ENCODE measurements at places on chromosomes 4 and X.

DNA sequence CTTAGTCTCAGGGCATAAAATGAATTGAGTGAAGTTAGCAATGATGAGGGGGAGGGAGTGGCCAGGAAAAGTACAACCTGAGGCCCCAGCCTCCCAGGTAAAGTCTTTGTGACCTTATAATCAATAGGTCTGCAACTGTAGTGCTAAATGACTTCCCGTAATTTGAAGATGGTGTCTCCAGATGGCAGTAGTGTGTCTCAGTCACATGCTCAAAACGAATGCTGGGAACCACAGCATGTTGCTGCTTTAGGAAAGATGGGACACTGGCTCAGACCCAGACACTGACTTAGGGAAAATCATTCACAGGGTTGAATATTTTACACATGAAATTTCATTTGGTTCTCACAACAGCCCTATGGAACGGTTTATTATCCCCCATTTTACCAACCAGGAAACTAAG is 10.3 kb downstream of the SRPX2 start:
- peak; percentile 61 for DNase-seq

- no peak for DNase-seq
Measured at GRCh38 chr4:168859888-168860694, 150.0 kb downstream of the CBR4 start.

DNA sequence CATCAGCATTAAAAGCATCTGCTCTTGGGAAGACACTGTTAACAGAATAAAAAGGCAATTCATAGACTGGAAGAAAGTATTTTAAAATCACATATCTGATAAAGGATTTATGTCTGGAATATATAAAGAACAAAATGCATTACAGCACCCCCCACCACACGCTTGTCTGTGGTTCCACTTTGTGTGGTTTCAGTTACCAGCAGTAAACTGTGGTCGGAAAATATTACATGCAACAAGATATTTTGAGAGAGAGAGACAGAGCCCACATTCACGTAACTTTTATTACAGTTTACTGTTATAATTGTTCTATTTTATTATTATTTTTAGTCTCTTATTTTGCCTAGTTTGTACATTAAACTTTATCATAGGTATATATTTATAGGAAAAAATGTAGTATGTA is 21.2 kb upstream of the PDE6B start:
- DNase-seq, result no peak

DNA sequence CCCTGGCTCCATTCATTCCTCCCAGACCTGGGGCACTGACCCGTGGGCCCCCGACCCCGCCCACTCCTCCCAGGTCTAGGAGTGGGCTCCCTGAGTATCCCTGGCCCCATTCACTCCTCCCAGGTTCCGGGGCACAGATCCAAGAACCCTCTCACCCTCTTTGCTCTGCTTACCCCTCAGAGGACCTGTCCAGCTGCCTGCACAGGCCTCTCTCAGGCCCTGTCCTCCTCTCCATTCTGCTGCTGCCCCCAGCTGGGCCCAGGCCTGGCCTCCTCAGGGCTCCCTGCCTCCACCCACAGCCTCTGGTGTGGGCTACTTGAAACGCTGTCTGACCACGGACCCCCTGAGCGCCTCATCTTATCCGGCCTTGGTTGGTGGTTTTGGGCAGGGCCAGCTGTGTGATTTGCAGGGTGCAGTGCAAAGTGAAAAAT is 217.7 kb upstream of the PSAPL1 start:
- no peak for DNase-seq

DNA sequence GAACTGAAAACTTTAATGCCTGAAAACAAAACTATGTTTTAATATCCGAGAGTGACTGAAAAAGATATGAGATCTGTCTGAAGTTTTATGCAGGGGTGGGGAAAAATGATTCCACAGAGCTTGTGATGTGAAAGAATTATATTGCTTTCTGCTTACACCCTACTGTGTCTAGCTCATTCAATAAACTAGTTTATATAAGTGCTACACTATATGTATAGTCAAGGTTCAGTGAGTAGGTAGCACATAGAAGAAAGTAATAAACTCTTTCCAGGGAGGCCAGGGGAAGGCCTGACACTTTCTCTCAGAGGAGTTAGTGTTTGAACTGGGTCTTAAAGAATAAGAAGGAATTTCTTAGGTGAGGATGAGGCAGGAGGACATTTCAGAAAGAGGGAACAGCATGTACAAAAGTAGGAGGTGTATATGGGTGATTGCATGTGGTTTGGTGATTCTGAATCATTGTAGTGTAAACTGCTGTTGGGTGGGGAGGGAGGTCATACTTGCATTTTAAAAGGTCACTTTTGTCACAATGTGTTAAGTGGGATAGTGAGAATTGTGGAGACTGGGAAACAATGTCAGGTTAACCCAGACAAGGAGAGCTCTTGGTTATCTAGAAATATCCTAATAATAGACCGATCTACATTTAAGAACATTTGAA is 25.1 kb upstream of the TEX13D start:
- DNase-seq, result no peak

DNA sequence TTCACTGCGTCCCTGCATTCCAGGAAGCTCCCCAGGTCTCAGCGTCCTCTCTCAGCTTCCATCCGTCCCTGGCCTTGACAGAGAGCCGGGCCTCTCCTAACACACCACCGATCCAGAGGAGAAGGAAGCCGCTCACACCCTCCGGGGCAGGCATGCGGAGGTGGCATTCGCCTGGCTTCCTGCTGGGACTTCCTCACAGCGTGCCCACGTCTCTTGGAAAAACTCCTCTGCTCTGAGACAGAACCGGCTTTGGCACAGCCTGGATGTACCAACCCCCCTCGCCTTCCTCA is 3.2 kb downstream of the CTAG2 start:
- no peak for DNase-seq

DNA sequence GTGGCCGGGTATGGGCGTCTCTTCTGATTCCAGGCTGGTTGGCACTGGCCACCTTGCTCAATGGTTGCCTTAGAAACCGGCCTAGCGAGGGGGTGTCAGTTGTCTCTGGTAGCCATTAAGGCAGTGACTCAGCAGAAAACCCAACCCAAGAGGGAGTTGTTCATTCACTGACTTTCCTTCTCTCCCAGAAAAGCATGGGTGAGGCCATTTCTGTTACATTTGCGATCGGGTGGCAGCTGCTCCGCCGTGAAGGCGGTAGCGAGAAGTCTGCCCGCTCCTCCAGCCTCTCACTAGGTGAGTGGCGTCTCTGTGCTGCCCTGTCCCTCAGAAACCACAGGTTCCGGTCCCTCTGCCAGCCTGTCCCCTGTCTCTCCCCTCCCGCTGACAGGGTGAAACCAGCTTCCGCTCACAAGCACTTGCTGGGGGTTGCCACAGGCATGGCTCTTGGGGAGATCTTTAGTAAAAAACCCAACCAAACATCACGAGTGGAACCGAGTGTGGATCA is 17.4 kb downstream of the IRAK1 start:
- no peak for DNase-seq

- DNase-seq, result no peak
Measured at GRCh38 chr4:128355305-128355704, 67.7 kb upstream of the PGRMC2 start.

- DNase-seq, result no peak
Measured at GRCh38 chrX:78513971-78514738, 145.0 kb downstream of the RTL3 start.

DNA sequence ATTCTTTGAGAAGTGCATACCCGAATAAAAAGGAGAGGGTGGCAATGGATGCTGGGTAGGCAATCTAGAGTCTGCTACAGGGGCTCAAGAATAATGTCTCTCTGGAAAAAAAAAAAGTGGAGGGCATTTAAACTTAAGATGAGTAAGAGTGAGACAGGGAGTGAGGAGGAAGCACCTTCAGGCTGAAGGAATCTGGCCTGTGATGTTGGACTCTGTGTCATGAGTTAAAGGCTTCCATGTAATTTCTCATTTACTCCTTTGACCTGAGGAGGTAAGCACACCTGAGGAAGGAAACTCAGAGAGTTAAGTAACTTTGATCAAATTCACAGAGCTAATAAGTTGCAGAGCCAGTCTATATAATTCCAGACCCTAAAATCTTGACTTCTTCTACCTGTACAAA is 3.2 kb upstream of the PRKG2 start:
- no peak for DNase-seq

GRCh38 chrX:69045616-69046345 is 119.5 kb downstream of the PJA1 start:
- DNase-seq, result no peak

DNA sequence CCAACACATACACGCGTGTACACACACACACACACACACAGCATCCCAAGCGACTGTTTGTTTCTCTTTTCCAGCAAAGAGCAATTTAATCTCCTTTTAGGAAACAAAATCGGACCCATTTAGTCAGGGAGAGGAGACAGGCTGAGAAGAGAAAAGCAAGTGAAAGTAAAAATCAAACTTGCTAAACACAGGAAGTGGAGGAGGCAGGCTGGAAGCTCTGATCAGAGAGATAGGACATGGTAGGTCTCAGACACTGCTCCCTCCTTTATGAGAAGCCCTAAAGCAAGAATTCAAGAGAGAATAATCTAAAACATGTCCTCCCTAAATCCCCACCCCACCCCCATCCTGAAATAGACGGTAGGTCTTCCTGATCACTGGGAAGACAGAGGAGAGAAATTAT is 62.3 kb downstream of the GPC3 start:
- DNase-seq, result no peak

- DNase-seq, result peak; percentile 5
Measured at GRCh38 chrX:53287493-53288138, 6.2 kb upstream of the IQSEC2 start.

- DNase-seq, result no peak
Measured at GRCh38 chrX:13088156-13088487, 43.7 kb upstream of the FAM9C start.

DNA sequence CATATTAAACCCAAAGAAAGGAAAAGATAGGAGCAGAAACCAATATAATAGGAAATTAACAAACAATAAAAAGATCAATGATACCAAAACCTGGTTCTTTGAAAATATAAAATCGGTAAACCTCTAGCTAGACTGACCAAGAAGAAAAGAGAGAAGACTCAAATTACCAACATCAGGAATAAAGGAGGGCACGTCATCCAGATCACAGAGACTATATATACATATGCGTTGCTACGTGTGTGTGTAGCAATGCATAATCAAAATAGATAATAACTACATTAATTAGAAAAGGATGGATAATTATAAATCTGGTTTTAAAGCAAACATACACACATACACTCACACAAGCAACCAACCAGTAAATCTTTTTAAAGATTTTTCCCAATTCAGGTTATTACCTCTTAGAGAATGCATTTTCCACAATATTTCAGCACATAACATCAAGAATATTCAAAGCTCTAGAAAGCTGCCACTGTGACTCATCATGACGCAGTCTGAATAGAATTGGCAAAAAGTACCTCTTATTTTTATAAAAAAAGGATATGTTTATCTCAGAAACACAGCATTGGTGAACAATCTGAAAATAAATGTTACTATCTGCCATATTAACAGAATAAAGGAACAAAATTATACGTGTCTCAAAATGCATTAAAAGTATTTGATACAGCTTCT is 41.4 kb upstream of the USP9X start:
- no peak for DNase-seq

GRCh38 chr4:18566970-18567799 is 545.6 kb upstream of the LCORL start:
- no peak for DNase-seq

- no peak for DNase-seq
Measured at GRCh38 chr4:96035727-96036126, 195.8 kb downstream of the PDHA2 start.

GRCh38 chr4:150318971-150319370 is 240.7 kb downstream of the DCLK2 start:
- DNase-seq, result no peak

DNA sequence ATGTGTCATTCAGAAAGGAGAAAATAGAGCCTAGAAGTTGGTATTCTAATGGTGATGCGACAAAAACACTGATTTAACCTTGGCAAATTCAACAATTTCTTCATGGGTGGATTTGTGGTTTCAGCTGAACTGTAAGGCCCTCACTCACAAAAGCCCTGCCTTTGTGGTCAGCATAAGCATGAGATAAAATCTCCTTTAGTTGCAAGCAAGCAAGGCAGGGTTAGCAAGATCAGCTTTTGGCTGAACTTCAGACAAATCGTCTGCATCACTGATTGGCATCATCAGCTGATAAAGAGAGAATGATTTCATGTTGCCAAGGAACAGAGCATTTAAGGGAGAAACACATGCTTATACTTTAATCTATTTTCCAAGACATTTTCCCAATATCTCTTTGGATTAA is 2582.2 kb downstream of the PCDH7 start:
- DNase-seq, result no peak

- DNase-seq, result no peak
Measured at GRCh38 chrX:109440475-109440874, 41.4 kb downstream of the GUCY2F start.

GRCh38 chrX:37854148-37854547 is 6.8 kb upstream of the DYNLT3 start:
- DNase-seq, result no peak

DNA sequence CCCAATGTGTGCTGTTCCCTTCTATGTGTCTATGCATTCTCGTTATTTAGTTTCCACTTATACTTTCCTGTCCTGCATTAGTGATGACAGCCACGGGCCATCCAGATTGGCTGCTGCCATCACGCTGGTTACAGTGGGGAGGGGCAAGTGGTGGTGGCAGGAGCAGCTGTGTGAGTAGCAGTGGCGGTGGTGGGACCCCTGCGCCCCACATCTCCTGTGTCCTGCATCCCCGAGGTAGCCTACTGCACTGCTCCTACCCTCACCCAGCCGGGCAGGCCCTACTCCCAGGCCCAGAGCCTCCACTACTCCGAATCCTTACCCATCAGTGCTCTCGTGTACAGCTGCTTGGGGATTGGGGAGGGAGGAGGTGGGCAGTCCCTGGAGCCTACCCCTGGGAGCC is 798.7 kb upstream of the AGA start:
- no peak for DNase-seq

DNA sequence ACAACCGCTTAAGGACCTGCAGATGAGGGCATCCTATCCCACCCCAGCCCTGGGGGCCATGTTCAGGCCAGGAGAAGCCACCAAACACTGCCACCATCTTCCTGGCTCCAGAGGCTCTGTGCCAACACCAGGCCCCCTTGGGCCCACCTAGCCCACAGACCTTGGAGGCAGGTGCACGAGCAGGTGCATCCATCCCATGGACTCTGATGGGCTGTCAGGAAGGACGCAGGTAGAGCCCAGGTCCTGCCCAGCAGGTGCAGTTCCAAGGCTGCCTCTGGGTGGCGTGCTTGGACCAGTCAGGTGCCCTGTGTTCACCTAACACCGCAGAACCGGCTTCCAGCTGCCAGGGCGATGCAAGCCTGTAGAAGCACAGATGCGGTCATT is 22.8 kb upstream of the PDE6B start:
- no peak for DNase-seq

DNA sequence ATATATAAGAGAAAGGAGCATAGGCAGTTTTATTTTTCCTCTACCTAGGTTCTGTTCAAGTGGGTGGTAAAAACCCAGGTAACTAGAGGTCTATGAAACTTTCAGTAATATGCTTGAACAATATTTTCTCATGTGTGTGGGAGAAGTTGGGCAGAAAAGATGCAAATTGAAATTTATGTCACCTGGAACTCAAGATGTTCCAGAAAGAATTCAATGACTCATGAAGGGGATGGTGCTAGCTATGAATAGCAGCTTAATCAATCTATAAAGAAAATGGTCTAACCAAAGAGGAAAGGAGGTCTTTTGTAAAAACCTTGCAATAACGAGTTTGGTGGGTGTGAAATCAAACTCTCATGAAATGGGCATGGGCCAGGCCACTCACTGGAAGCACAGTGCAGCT is 263.8 kb downstream of the INPP4B start:
- no peak for DNase-seq

All from skin of body (tissue), 3 donors.